ENCODE measurements at places on chromosomes 5 and 9. TPM values are rescaled to one million over a fixed set of nuclear protein-coding genes. Genes with fewer than 3 reads are reported as not detected.

ZNF366 gene
- total RNA-seq, result 1.1 TPM

- DNase-seq, result no peak
Measured at GRCh38 chr5:127303404-127303803, 12.8 kb downstream of the MEGF10 start.

PCDHA9 gene
- 22.7 TPM for total RNA-seq

PTPDC1 gene
- total RNA-seq, result 22.9 TPM

BHMT2 gene
- 0.82 TPM for total RNA-seq

DNA sequence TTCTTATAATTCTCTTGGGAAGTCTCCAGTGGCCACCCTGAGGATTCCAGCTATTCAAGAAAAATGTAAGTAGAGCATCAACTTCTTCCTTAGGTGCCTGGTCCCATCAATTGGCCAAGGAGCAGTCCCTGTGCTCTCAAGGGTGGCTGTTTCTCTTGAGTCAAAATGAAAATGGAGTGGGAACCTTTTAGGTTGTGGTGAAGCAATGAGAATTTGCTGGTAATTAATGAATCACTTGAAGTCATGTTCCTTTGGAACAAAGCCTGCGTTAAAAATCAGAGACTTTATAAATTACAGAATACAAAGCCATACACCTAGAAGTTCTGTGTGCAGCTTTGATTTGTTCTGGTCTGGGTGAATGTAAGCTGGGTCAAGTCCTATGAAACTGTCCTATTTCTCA, 48.9 kb downstream of the IL31RA start:
- no peak for DNase-seq

PTPRD gene
- 323 TPM for total RNA-seq

All from cerebellum (tissue), 4 donors.